Stimulated activated CD8-positive, alpha-beta memory T cell treated with anti-CD3 and anti-CD28 coated beads, Interleukin-7, amount 100 ng/mL, for 4 hours (primary cell): ENCODE measurements at places on chromosomes 12 and 14.

GRCh38 chr12:47317175-47317915 lies 237.6 kb upstream of the AMIGO2 start:
- no peak for DNase-seq

- DNase-seq: no peak
Observed at GRCh38 chr12:62827042-62827441, 107.9 kb downstream of the PPM1H start.

- no peak for DNase-seq
Observed at GRCh38 chr12:1760566-1761382, 59.6 kb upstream of the LRTM2 start.

DNA sequence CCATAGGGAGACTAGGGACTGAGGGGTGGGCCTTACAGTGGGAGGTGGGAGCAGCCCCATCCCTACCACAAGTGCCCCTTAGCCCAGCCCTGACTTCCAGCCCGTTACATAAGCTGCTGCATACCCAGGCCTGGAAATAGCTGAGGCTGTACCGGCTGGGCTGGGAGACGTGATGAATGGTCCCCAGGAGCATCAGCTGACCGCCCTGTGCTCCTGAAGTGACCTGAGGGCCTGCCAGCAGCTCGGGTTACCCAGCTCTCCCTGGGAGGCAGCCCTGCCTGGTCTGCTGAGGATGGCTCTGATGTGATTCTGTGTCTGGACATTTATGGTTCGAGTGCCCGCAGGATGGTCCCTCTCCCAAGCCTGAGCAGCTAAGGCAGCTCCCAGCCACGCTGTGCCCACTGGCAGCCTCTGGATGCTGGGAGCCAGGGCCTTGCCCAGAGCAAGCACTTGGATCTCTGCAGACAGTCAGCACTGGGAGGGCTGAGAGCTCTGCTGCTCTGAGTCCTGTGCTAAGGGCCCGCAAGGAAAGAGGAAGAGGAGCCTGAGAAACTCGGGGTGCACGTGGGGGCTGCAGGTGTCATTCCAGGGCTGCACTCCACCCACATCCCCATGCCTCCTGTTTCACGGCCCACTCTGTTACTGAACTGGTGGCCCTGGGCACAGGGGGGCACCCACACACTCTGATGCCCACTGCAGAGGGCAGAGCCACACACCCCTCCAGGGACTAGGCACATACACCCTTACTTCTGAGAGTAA lies 20.5 kb downstream of the TAMALIN start:
- DNase-seq: no peak

- DNase-seq: no peak
Observed at GRCh38 chr14:52268279-52269061, 972 bp downstream of the PTGDR start.

DNA sequence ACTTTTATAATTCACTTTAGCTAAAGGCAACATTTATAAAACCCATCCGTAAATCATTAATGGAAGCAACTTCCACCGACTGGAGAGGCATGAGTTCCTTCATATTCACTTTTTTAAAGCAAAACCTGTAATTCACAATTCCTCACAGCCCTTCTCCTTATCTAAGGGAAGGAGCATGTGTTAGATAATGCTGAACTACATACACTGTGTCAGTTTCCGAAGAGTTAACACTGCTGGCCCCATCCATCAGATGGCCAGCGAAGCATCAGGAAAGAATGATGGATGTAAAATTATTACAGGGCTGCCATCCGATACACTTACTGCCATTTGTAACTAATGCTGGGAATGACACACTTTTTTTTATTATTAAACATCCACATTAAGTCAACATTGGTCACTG lies 392.8 kb downstream of the SOX5 start:
- no peak for DNase-seq

DNA sequence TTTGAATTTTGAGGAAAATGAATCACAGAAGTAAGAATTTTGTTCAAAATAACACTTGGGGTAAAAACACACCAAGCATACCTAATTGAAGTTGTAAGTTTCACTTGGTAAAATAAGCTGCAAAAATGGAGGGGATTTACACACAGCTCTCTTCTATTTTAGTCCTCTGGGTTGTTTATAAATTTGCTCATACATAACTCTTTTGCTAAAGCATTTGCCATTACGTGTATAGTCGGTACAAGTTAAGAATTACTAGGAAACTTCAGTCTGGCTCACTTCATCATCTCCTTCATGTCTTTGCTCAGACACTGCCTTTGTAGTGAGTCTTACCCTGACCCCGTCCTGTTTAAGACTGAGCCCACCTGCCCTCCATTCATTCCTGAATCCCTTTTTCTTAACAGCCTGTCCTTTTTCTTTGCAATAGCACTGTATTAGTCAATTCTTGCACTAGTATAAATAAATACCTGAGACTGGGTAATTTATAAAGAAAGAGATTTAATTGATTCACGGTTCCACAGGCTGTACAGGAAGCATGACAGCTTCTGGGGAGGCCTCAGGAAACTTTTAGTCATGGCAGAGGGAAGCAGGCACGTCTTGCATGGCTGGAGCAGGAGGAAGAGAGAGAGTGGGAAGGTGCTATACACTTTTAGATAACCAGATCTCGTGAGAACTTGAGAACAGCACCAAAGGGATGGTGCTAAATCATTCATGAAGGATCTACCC lies 451.1 kb downstream of the PCNX1 start:
- no peak for DNase-seq

DNA sequence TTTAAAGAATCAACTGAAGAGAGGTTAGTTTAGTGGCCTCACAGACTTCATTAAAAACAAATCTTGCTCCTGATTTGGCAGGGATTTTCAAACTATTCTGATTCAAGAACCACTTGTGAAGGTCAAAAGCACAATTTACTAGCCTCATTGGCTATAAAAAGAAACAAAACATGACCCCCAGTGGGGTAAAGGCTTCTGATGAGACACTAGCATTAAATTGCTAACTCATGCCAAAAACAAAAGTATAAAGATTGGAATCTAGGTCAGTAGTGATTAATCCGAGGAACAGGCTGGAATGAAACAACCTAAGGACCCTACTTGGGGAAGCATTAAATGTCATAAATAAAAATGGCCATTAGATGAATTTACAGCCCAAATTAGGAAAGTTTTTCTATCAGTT lies 312.3 kb downstream of the PAWR start:
- DNase-seq: no peak

- no peak for DNase-seq
Observed at GRCh38 chr12:76552343-76552938, 7.1 kb downstream of the OSBPL8 start.

GRCh38 chr14:28570391-28570790 lies 196.2 kb upstream of the FOXG1 start:
- DNase-seq: no peak

DNA sequence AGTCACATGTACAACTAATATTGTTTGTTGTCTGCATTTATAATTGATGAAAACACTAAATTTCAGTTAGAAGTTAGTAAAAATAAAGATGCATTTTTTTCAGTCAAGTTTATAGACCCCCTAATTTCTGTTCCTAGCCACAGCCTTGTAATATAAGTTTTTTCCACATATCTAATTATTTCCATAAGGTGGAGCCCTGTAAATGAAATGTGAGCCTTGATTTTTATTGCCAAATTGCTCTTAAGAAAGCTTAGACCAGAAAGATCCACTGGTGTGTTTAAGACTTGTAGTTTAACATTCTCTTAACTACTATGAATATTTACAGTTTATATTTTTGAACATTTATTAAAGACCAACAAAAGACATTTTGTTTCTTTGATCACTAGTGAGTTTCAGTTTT lies 322.1 kb upstream of the RGS6 start:
- DNase-seq: no peak

- DNase-seq: no peak
Observed at GRCh38 chr14:70213721-70214282, 25.1 kb upstream of the SLC8A3 start.

- DNase-seq: no peak
Observed at GRCh38 chr14:83860631-83861155, 1669.3 kb upstream of the FLRT2 start.

DNA sequence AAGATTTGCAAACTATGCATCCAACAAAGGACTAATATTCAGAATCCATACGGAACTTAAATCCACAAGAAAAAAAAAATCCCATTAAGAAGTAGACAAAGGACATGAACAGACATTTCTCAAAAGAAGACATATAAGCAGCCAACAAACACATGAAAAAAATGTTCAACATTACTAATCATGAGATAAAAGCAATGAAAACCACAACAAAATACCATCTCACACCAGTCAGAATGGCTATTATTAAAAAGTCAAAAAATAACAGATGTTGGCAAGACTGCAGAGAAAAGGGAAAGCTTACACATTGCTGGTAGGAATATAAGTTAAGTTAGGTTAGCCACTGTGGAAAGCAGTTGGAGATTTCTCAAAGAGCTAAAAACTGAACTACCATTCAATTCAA lies 16.2 kb downstream of the CDK17 start:
- no peak for DNase-seq

GRCh38 chr12:79371226-79371625 lies 319.5 kb downstream of the PAWR start:
- DNase-seq: no peak

GRCh38 chr12:115440438-115440837 lies 756.5 kb upstream of the TBX3 start:
- no peak for DNase-seq

DNA sequence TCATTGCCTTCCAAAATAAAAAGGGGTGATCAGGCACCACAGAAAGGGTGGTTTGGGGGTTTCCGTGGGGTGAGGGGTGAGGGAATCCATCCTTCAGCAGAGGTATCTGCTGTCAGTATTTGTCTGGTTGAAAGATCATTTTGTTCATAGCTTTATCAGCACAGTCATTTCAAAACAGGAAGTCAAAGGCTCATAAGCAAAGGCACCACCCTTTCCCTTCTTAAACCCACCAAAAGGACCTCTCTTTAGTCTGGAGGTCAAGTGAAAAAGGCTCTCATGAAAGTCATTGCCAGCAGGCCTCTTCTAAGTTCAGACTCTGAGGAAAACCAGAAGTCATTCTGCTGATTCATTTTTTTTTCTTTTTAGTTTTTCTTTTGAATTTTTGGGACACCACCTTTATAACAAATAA lies 6.2 kb downstream of the CHST11 start:
- DNase-seq: no peak

GRCh38 chr12:71449373-71450070 lies 9.9 kb downstream of the LGR5 start:
- DNase-seq: no peak
